Muscle of leg (tissue), 16 donors: ENCODE measurements at places on chromosomes 11 and 22. TPM values are rescaled to one million over a fixed set of nuclear protein-coding genes. Genes with fewer than 3 reads are reported as not detected.

GRCh38 chr22:34975721-34976120, 90.2 kb upstream of the ISX start:
- no peaks in the 10 kb centered on the region for H3K36me3 ChIP-seq
- DNase-seq: no peak
- no peaks in the 10 kb centered on the region for H3K27me3 ChIP-seq
- H3K27ac ChIP-seq: no peak overlapping the region
- H3K4me1 ChIP-seq: peaks cover 9% of the 10 kb centered on the region

GRCh38 chr11:118924591-118925585, 838 bp downstream of the BCL9L start:
- peak overlapping the region; percentile 87 for H3K27ac ChIP-seq
- H3K27me3 ChIP-seq: no peaks in the 10 kb centered on the region

DNA sequence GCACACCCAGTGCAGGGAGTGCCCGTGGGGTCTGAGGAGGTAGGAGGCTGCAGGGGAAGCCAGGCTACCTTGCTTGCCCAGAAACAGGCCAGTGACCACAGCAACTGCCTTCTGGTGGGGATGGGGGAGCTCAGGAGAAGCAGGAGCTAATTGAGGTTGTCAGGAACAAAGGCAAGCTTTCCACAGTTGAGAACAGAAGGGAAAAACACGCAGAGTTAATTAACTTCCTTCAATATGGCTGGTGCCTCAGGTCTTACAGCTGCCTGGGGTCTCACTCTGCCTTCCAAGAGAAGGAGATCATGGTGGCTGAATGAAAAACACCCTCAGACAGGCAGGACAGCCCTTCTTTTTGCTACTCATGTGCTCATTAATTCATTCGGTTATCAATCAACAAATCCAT, 127.9 kb upstream of the SYT13 start:
- no peak for DNase-seq
- H3K27ac ChIP-seq: no peak overlapping the region
- peaks cover 21% of the 10 kb centered on the region for H3K27me3 ChIP-seq

- no peaks in the 10 kb centered on the region for H3K36me3 ChIP-seq
- no peaks in the 10 kb centered on the region for H3K27me3 ChIP-seq
- peaks cover 2% of the 10 kb centered on the region for H3K4me1 ChIP-seq
- no peak for DNase-seq
- H3K4me3 ChIP-seq: no peak overlapping the region
- no peak overlapping the region for H3K27ac ChIP-seq
Measured at GRCh38 chr11:86183694-86184093, 60.9 kb upstream of the EED start.

- no peak for DNase-seq
- H3K4me1 ChIP-seq: no peaks in the 10 kb centered on the region
- peaks cover 22% of the 10 kb centered on the region for H3K27me3 ChIP-seq
- H3K4me3 ChIP-seq: no peak overlapping the region
- H3K27ac ChIP-seq: no peak overlapping the region
Measured at GRCh38 chr11:118238421-118238820, 13.6 kb upstream of the JAML start.

Gene MS4A4A
- 6.9 TPM for polyA plus RNA-seq

Gene CEND1
- 0.36 TPM for polyA plus RNA-seq

GRCh38 chr22:39188809-39189208, 36.3 kb upstream of the CBX7 start:
- peaks cover 19% of the 10 kb centered on the region for H3K4me1 ChIP-seq

GRCh38 chr22:40602231-40602630, 34.3 kb downstream of the MRTFA start:
- no peaks in the 10 kb centered on the region for H3K27me3 ChIP-seq
- H3K4me3 ChIP-seq: no peak overlapping the region
- H3K4me1 ChIP-seq: peaks cover 6% of the 10 kb centered on the region
- H3K27ac ChIP-seq: no peak overlapping the region

Gene SMDT1
- polyA plus RNA-seq: 109 TPM

DNA sequence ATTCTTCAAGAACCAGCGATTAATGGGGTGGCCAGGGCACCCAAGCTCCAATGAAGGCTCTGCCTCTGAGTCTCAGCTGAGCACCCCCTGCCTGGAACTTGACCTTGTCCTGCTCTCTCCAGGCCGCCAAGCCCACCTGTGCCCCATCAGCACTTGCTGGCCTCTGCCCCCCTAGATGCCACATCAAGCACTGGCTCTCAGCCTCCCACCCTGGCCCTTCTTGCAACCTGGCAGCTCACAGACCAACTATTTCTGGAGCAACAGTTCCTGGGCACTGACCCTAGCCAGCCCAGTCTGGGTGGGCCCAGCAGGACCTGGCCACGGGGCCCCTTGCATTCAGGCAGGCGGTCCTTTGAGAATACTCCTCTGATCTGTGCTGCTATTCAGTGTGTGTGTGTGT, 98.8 kb upstream of the PITPNB start:
- no peak overlapping the region for H3K4me3 ChIP-seq
- no peak overlapping the region for H3K27ac ChIP-seq

Gene TPH1
- polyA plus RNA-seq: 0.31 TPM

Gene C11orf91
- polyA plus RNA-seq: not detected

DNA sequence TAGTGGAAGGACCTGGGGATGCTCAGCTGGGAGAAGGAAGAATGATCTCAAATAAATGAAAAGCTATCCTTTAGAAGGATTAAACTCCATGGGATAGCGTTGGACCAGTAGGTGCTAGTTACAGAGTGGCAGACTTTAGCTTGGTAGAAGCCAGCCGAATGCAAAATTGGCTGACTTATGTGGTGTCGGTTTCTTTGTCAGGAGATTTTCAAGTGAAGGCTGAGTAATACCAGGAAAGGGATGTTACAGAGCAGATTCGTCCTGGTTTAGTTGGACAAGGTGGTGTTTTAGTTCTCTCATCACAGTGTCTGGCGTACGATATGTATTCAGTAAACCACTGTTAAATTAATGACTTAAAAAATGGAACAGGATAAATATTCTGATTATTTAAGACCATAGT, 26.0 kb downstream of the FDX1 start:
- peaks cover 6% of the 10 kb centered on the region for H3K36me3 ChIP-seq
- no peak overlapping the region for H3K27ac ChIP-seq
- H3K27me3 ChIP-seq: no peaks in the 10 kb centered on the region
- no peaks in the 10 kb centered on the region for H3K4me1 ChIP-seq

Gene OR4S1
- polyA plus RNA-seq: not detected

- no peak for DNase-seq
- H3K4me1 ChIP-seq: peaks cover 29% of the 10 kb centered on the region
- no peak overlapping the region for H3K27ac ChIP-seq
- H3K4me3 ChIP-seq: no peak overlapping the region
- H3K36me3 ChIP-seq: peaks cover 7% of the 10 kb centered on the region
Measured at GRCh38 chr22:40237788-40238424, 60.2 kb downstream of the TNRC6B start.

GRCh38 chr11:85970593-85970992, 98.3 kb downstream of the PICALM start:
- H3K4me3 ChIP-seq: no peak overlapping the region
- H3K27ac ChIP-seq: no peak overlapping the region
- no peaks in the 10 kb centered on the region for H3K27me3 ChIP-seq
- no peaks in the 10 kb centered on the region for H3K4me1 ChIP-seq

GRCh38 chr11:132746305-132746704, 786.0 kb downstream of the OPCML start:
- H3K4me3 ChIP-seq: no peak overlapping the region
- no peaks in the 10 kb centered on the region for H3K36me3 ChIP-seq
- H3K27ac ChIP-seq: no peak overlapping the region
- DNase-seq: no peak
- H3K4me1 ChIP-seq: no peaks in the 10 kb centered on the region
- H3K27me3 ChIP-seq: no peaks in the 10 kb centered on the region

- no peak overlapping the region for H3K4me3 ChIP-seq
- H3K4me1 ChIP-seq: no peaks in the 10 kb centered on the region
- no peaks in the 10 kb centered on the region for H3K36me3 ChIP-seq
Measured at GRCh38 chr11:99884750-99885149, 802.3 kb upstream of the ARHGAP42 start.

GRCh38 chr11:93143186-93143585, 54.6 kb downstream of the SLC36A4 start:
- no peaks in the 10 kb centered on the region for H3K4me1 ChIP-seq
- H3K4me3 ChIP-seq: no peak overlapping the region
- H3K36me3 ChIP-seq: no peaks in the 10 kb centered on the region
- H3K27me3 ChIP-seq: no peaks in the 10 kb centered on the region
- no peak for DNase-seq

Gene POU2F3
- polyA plus RNA-seq: 0.57 TPM

Gene CNGA4
- polyA plus RNA-seq: 0.43 TPM

GRCh38 chr22:31177420-31178162, 17.6 kb downstream of the RNF185 start:
- H3K4me3 ChIP-seq: no peak overlapping the region
- peak; percentile 12 for DNase-seq
- H3K36me3 ChIP-seq: peaks cover 14% of the 10 kb centered on the region
- H3K27ac ChIP-seq: no peak overlapping the region

Gene DENND6B
- polyA plus RNA-seq: 6.9 TPM

Gene ZNF214
- polyA plus RNA-seq: 2.5 TPM

GRCh38 chr11:4146070-4146771, 51.6 kb downstream of the RRM1 start:
- no peak overlapping the region for H3K4me3 ChIP-seq
- H3K27ac ChIP-seq: no peak overlapping the region
- H3K27me3 ChIP-seq: no peaks in the 10 kb centered on the region

DNA sequence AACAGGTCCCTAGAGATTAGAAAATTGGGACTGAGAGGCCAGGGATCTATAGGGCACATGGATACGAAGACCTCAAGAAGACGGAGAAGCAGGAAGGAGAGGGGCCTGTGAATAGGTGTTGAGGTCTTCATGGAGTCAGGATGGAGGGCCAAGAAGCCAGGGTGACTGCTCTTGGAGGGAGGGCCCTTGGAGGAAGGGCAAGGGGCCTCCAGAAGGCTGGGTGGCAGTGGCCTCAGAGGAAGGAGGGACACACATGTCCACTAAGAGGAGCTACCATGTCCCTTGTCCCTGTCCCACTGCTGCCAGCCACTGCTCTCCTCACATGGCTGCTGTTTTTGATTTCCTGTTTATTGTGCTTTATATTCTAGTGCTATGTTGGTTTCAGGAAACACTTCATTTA, 589.5 kb upstream of the B3GAT1 start:
- no peak for DNase-seq
- no peak overlapping the region for H3K27ac ChIP-seq
- no peaks in the 10 kb centered on the region for H3K27me3 ChIP-seq
- no peak overlapping the region for H3K4me3 ChIP-seq
- no peaks in the 10 kb centered on the region for H3K36me3 ChIP-seq

DNA sequence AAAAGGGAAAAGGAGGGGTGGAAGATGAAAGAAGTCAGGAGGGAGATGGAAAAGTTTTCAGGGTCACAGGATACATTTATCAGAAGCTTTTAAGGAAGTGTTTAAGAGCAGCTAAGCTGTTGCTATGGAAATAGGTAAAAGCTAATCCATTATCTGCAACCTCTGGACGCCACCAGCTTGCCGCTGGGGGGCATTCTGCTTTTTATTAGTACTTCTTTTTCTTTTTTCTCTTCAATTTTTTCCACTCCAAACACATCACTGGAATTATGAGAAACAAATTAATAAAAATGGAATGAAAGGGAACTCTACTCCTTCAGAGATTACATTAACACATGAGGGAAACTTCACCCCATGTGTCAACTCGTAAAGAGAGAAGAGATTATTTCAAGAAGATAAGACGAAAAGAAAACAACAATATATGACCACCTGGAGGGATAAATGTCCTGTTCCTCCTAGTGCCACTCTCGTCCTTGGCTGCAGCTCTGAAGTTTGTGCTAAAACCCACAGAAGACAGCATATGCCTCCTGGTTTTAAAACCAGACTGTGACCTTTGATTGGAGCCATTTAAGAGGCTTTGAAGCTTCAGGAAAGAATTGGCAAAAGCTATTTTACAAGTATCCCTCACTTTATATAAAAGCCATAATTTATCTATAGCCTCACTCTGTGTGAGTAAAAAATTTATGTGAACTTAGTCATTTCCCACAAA, 972.8 kb downstream of the OPCML start:
- H3K27ac ChIP-seq: no peak overlapping the region
- no peak overlapping the region for H3K4me3 ChIP-seq
- H3K4me1 ChIP-seq: no peaks in the 10 kb centered on the region
- H3K36me3 ChIP-seq: no peaks in the 10 kb centered on the region

DNA sequence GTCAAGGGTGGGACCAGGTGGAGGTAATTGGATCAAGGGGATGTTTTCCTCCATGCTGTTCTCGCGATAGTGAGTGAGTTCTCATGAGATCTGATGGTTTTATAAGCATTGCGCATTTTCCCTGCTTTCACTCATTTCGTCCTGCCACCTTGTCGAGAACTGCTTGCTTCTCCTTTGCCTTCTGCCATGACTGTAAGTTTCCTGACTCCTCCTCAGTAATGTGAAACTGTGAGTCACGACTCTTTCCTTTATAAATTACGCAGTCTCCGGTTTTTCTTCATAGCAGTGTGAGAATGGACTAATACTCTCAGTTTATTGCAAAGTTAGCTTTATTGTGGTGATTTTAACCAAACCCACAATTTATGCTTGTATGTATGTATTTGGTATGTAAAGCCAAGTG, 878.5 kb upstream of the ANO3 start:
- H3K4me3 ChIP-seq: no peak overlapping the region
- H3K36me3 ChIP-seq: no peaks in the 10 kb centered on the region
- no peak overlapping the region for H3K27ac ChIP-seq
- no peaks in the 10 kb centered on the region for H3K27me3 ChIP-seq
- H3K4me1 ChIP-seq: no peaks in the 10 kb centered on the region

DNA sequence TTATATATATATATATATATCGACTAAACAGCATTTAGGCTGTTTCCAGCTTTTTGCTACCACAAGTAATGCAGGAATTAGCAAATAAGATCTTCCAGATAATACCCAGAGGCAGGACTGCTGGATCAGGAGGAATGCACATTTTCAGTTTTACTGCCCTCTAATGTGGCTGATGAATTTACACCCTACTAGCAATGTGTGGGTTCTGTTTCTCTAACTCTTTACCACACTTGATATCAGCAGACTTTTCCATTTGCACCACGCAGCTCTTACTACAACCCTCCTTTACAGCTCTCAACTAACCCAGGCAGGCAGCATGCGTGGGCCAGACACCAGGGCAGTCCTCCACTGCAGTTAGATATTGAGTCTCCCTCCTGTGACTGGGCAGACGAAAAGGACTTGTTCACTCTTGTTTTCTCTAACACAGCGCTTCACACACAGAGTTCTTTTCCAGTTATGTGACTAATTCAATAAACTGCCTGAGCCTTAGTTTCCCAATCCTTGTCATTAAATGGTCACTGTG, 67.7 kb downstream of the IGLL5 start:
- no peak for DNase-seq
- no peak overlapping the region for H3K27ac ChIP-seq
- no peaks in the 10 kb centered on the region for H3K4me1 ChIP-seq
- H3K27me3 ChIP-seq: peaks cover 13% of the 10 kb centered on the region
